ENCODE measurements at places on chromosomes 12 and 14.

DNA sequence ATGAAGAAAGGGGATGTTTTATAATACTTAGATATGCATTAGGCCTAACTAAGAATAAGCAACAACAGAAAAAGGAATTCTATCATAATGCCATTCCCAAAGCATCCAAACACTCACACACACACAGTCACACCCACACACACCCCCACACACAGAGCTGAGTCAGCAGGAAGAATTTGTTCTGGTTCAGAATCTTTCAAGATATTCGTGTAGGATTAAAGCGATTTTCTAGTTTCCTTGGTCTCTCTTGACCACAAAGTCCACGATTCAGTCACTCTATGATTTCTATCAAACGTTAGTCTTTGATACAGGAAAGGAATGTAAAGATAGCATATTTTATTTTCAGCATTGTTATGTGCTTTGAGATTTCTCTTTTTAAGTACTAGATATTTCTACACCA is 382.6 kb upstream of the DCN start:
- no peak for DNase-seq

GRCh38 chr12:104695453-104696148 is 238.9 kb downstream of the CHST11 start:
- DNase-seq, result peak; percentile 55

- no peak for DNase-seq
Measured at GRCh38 chr12:117603316-117604113, 242.1 kb upstream of the NOS1 start.

GRCh38 chr14:103094406-103095209 is at the start of gene EXOC3L4:
Gene EXOC3L4 (plus strand): TSS chr14:103094725. CDS start chr14:103100220, 5,495 bp downstream.
- no peak for DNase-seq

DNA sequence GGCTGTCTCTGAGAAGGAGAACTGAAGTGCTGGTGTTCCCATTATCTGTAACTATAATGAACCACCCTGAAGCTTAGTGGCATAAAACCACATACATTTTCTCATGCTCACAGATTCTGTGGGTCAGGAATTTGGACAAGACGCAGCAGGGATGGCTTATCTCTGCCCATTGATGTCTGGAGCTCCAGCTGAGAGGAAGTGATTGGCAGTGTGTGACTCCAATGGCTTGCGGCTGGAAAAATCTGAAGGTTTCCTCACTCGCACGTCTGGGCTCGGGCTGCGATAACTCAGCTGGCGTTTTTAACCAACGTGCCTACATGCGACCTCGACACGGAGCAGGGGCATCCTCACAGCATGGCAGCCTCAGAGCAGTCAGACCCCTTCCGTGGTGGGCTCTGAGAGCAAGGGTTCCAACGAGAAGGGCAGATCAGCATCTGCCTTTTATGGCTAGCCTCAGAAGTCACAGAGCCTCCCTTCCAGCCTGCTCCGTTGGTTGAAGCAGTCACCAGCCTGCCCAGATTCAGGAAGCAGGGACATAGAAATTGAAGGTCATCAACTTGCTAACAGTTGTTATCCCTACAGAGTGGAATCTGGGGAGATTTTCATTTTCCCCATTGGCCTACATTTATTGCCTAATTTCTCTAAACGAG is 143.3 kb upstream of the BCL2L14 start:
- DNase-seq, result no peak

DNA sequence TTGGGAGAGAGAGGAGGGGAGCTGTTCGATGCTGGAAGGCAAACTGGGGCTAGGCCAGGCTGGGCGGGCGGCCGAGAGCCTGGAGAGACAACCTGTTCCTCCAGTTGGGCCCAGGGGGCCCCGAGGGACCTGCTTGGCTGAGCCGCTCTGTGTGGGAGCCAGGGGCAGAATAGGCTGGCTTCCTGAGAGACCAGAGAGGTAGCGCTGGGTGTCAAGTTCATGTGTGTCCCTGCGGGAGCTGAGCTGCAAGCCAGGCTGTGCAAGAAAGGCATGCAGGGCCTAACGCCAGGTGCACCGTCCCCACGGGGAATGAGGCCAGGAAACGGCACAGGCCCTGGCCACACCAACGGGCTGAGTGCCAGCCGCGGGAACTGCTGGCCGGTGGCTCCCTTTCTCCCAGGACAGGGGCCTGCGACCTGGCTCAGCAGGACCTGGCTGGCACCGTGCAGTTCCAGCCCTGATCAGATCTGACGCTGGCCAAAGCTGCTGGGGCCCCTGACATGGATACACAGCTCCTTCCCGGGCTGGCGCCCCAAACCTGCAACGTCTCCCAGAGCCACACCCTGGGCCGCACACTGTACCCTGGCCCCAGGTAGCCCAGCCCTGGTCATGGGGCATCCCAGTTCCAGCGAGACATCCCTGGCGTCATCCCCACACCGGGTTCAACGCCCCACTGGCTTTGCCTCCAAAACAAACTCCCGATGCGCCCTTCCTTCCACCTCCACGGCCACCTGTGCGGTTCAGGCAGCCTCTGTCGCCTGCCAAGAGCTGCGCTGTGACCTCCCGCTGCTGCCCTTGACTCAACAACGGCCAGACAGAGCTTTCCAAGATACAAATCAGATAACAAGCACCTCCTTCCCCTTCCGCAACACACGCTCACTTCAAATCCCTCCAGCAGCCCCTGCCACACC is 65.0 kb downstream of the RFLNA start:
- no peak for DNase-seq

GRCh38 chr12:129494766-129495165 is 409.1 kb downstream of the TMEM132D start:
- DNase-seq, result no peak

DNA sequence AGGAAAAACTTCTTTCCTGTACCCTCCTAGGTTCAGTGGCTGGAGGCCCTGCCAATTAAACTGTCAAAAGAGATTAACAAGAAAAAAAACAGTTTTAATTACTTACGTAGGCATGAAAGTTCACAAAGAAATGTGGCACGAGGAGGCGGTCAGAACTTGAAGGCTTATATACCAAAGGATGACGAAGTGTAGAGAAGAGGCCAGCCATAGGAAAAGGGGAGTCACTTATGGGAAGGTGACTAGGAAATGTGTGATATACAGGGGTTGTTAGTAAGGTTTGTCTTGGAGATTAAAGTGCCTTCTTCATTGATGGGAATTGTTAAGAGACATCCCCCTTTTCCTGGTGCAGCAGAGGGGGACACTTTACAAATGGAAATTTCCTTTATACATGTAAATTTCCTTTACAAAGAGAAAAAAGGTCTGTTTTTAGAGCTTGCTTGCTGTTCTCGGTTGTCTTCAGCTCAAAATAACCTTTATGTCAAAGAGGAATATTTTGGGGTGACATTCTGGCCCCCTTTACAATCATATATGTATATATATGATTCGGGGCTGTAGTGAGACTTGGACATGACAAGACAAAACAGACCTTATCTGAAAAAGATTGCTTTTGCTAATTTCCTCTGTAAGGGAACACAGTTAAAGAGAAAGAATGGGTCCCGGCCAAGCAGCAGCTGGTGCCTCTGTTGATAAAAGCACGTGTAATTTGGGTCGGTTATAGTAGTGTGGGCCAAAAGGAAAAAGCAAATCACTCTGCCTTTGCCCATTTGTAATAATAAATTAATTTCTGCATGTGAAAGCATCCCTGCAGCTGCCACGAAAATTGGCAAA is 38.6 kb downstream of the SYNE2 start:
- no peak for DNase-seq

GRCh38 chr14:21614240-21614639 is 20.5 kb downstream of the OR10G2 start:
- no peak for DNase-seq

GRCh38 chr12:39620659-39621658 is 1.4 kb upstream of the ABCD2 start:
- peak; percentile 1 for DNase-seq

DNA sequence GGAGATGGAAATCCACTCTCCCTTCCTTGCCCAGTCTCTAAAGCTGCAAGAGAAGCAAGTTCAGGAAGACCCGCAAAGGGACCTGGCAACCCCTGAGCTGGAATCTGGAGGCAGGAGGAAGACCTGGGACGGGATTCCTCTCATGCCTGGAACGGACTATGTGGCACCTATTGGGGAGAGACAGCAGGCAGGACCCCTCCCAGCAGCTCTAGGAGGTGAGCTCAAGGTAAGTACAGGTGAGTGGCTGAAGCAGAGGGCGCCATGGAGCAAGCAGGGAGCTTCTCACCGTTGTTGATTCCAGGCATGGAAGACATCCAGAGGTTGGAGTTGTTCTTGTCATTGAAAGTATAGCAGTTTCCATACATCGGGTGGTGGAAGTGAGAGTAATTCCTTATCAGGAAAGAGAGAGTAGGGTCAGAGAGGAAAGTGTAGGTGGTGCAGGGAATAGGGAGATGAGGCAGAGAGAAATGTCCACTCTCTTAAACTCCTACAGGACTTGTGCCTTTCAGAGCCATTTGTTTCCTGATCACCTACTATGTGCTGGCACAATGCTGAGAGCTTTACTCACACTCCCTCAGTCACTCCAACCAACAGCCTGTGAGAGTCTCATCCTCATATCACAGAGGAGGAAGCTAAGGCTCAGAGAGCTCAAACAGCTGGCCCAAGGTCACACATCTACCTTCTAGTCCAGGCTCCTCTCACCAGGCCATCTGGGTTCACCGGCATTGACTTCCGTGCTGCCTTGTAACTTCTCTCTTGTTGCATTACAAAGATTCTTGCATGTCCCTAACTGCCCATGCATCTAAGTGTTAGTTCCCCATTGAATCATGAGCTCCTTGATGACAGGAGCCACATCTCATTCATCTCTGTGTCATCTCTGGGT is 13.9 kb upstream of the TNFRSF1A start:
- no peak for DNase-seq

DNA sequence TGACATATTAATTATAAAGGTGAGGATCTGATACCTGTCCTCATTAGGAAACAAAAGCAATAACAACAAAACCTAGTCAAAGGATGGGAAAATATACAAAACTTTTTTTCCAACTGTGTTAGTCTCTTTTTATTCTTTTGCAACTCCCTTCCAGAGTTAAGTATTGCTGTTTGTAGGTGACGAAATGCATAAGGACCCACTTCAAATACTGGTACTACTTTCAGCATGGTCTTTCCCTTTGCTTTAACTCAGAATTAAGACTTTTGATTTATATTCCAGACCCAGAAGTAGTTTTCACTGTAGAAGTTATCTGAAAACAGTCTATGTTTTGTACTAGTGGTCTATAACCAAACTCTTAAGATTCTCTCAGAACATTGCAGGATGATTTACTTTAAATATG is 34.1 kb upstream of the ABCC9 start:
- no peak for DNase-seq

- DNase-seq, result no peak
Measured at GRCh38 chr12:6548966-6549683, 6.7 kb downstream of the IFFO1 start.

DNA sequence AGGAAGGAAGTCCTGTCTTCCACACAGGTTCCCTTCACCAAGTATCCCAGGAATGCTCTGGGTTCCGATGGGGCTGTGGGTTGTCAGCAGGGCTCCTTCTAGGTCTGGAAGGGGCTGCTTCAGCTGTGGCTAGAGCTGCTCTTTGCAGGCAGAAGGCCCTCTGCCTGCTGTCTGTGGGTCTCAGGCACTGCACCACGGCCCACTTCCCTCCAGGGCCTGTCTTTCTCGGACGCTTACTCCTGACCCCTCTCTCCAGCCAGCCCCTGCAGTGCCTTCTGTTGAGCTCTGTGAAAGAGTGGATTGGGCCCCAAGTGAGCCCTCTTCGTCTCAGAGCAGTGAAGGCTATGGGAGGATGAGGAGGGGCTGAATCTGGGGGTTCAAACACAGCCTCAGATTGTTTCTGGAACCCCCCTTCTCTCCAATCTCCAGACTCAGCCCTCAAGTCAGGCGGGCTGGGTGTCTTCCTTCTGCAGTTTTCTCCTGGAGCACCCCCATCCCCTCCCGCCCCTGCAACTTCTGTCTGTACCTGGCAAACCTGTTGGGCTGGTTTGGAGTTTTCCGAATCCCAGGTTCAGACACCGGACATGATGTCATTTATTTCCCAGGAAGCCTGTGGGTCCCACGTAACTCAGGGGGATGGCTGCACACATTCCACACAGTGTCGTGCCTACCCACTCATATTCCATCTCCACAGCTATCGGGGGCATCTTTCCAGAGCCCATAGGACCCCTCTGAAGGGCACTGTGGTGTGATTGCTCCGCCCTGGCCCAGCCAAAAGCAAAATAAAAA is 24.9 kb upstream of the SPPL3 start:
- no peak for DNase-seq

DNA sequence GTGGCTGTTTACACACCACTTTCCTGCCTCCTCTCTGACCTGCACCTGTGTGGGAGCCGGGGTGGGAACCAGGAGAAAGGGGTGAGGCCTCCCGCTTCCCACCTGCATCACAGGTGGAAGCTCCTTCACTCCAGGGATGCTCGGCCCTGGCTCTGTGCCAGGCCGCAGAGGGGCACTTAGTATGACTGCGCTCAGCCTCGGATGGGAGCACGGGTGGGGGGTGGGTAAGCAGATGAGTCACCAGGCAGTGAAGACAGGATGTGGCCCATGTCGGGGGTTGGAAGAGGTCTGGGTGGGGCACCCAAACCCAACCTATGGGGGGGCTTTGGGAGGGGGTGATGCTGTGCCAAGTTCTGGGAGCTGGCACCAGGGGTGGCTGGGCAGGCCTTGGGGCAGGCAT is 7.4 kb upstream of the CYP46A1 start:
- DNase-seq, result no peak

DNA sequence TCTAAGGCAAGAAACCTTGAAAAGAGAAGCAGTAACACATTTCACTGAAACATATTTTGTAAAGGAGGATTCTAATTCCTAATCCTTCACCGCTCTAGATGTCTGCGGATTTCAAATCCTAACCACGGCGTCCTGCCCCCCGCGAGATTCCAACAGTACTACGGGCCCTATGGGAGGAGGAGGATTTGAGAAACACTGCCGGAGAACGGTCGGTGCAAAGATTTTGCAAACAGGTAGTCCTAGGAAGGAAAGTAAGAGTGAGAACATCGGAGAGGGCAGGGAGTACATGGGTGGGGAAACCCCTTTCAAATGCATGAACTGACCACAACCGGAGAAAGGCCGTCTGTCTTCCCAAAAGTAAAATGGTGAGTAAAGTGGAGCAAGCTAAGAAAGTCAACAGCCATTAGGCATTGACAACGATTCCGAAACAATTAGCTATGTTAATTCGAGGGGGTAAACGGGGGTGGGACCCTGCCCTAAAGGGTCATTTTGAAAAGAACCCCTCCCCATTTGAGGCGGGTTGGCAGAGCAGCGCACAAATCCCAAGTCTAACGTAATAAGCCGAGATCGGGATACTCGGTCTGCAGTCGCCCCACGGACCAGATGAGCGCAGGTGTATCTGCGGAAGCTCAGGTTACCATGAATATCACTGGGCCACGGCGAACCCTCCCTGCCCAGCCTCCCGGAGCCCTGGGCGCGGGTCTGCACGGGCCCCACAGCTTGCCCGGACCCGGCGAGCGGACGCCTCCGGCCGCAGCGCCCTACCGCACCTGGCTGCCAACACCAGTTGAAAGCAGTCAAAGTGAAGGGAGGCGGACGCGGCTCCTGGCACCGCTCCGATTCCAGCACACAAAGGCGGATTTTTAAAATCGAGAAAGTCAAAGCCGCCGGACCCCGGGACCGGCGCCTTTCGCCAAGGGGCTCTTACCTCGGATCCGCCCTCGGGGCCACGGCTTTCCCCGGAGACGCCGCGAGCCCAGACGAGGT is 662 bp downstream of the EPS8 start:
- DNase-seq, result peak; percentile 1

All from stimulated activated CD8-positive, alpha-beta memory T cell treated with anti-CD3 and anti-CD28 coated beads, Interleukin-12 subunit alpha, Interleukin-12 subunit beta, amount 100 ng/mL, for 4 hours (primary cell).